ENCODE measurements at places on chromosomes 6 and 20. TPM values are rescaled to one million over a fixed set of nuclear protein-coding genes. Genes with fewer than 3 reads are reported as not detected.

Gene CNPY3
- total RNA-seq = 61.5 TPM

Gene KCNK16
- 35.2 TPM for total RNA-seq

- DNase-seq = no peak
Observed at GRCh38 chr20:19781235-19781634, 23.2 kb downstream of the RIN2 start.

DNA sequence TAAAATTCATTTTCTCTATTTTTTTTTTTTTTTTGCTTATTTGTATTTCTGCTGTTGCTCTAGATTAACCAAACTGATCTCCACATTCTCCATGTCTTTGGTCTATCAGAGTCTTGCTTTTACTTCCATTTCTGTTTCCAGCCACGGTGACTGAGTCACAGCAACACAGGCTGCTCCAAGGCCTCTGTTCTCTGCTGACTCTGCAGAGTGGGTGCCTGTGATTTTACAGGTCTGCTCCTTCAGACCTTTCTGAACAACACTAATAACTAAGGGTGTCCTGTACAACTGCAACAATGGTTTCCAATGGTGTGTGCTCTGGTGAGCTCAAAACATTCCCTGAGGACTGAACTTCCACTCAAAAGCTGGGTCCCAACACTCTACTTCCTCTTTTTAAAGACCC lies 102.3 kb upstream of the BMP2 start:
- DNase-seq = no peak

DNA sequence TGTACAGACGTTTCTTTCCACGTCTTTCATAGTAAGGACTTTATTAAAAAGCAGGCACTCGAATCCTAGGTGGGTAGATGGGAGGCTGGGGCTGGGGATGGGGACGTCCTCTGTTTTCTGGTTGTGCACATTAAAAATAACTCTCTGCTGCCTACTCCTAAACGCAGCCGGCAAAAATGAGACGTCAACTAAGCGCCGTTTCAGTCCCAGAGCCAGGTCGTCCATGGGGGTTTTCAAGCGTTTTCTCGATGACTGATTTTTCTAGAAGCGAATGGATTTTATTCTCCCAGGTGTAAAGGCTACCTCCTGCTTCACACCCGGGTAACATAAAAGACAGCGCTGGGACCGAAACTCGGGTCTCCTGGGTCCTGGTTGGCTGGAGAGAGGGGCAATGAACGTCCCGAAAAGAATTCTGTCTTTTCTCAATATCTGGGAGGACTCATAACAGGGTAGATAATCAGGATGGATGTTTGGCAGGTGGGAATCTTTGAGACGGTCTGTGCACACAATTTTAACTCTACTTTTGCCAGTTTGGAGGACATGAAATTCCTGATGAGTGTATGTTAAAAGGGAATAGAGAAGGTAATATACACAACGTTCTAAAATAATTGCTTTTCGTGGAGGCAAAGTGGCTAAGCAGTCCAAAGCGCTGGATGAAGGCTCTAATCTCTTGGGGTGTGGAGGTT lies 25.2 kb downstream of the GPX6 start:
- DNase-seq = no peak

- no peak for DNase-seq
Observed at GRCh38 chr6:35476004-35476403, 7.8 kb downstream of the RPL10A start.

DNA sequence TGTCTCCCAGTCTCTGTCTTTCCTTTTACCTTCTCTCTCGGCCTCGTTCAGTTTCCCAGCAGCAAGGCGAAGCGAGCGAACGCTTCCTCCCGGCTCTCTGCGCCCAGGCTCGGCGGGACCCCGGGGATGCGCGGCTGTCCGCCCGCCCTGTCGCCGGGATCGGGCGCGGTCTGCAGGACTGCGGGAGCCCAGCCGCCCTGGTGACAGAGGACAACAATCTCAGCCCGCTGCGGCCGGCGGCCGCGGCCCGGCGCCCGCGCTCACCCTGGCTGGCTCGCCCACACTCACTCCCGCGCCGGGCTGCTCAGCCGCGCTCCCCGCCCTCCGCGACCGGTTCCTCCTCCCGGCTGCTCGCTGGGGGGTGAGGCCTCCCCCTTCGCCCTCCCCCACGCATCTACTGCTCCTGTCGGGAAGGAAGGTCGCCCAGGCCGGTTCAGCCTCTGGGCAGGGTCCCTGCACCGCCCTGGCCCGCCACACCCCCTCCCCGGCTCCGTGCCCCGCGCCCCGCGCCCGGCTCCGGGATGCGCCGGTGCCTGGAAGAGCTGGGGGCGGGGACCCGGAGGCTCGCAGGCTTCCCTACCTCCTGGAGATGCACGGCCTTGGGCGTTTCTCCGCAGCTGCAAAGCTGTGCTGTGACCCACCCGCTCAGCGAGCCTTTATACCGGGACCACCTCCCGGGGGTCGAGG lies 410 bp downstream of the SYNE1 start:
- DNase-seq = peak; percentile 35

DNA sequence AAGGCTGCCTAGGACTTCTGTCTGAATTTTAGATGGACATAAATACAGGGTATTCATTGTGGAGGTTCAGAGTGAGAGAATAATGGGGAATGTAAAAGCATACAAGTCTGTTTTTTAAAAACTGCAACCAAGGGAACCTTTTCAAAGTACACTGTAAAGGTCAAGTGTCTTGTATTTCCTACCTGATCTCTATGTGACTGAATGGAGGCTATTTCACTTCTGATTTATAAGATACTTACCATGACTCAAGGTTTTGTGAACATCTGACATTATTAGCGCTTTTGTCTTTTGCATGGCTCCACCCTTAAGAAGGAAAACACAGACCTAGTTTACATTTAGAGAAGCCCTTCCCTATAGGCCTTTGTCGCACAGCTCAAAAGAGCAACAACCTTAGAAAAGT lies 126.5 kb downstream of the ZFAND3 start:
- DNase-seq = no peak

All from progenitor cell of endocrine pancreas (in vitro differentiated cells).